ENCODE measurements at places on chromosomes 12 and 14.

- no peak for DNase-seq
Observed at GRCh38 chr14:53161758-53162435, 8.8 kb upstream of the DDHD1 start.

GRCh38 chr12:7219599-7220243, 30.2 kb downstream of the PEX5 start:
- peak; percentile 37 for DNase-seq

DNA sequence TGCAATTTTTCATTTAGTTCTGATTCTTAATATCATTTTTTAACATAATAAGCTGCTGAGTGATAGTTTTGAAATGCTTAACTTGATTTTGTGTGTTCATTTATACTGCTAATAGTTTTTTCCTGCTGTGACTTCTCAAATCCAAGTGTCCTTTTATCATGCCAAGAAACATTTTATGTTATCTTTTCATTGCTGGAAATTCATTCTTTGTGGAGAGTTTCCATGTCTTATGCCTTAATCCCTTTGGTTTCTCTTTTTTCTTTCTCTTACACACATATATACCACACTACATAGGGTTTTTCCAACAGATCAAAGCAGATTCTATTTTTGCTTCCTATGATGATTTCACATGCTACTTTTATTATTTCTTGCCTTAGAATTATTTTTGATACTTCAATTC, 981.1 kb downstream of the SLC6A15 start:
- no peak for DNase-seq

- DNase-seq: no peak
Observed at GRCh38 chr12:115338566-115339294, 654.8 kb upstream of the TBX3 start.

GRCh38 chr12:101933866-101934514, 56.6 kb downstream of the DRAM1 start:
- no peak for DNase-seq

DNA sequence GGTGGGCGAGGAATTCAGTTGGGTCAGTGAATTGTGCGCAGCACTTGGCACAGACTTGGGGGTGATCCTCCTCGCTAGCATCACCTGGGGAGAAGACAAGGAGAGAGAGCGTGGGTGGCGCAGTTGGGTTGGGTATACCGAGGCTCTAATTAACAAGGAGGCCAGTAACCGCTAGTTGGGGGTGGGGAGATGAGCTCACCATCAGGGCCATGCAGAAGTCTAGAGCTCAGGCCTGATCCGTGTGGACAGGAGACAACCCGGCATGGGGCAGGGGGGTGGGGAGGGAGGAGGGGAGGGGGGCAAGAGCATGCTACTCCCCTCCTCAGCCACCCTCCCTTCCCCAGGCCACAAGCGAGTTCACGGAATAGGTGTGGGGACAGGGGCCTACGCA, 580 bp downstream of the SALL2 start:
- DNase-seq: no peak

DNA sequence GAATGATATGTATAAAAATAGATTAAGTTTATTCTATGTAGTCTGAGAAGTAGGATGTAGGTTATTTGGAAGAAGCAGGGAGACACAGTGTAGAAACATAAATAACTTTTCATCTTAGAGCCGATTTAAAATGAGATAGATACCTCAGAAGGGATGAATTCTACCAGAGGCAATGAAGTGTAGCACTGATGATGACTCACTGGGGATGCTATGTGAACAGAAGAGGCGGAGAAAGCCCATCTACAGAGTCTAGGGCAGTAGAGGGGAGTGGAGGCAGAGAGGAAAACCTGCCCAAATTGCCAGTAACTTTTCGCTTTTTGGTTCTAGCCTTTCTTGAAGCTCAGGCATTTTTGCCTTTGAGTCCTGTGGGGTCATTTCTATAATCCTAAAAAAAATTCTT, 451.8 kb downstream of the ATP23 start:
- no peak for DNase-seq

DNA sequence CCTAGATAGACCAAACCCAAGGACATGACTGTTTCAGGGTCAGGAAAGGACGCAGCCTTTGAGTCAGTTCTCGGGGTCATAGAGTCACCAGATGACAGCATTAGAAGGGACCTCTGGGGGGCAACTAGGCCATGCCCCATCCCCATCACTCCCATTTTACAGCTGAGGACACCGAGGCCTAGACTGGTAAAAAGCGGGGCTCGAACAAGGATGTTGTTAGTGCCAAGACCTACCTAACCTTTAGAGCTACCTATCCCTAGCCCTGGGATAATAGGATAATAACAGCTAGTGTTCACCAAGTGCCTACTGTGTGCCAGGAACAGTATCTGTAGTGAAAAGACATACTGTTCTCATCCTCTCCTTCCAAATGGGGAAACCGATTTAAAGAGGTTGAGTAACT, 48.7 kb downstream of the PLEKHG3 start:
- no peak for DNase-seq

DNA sequence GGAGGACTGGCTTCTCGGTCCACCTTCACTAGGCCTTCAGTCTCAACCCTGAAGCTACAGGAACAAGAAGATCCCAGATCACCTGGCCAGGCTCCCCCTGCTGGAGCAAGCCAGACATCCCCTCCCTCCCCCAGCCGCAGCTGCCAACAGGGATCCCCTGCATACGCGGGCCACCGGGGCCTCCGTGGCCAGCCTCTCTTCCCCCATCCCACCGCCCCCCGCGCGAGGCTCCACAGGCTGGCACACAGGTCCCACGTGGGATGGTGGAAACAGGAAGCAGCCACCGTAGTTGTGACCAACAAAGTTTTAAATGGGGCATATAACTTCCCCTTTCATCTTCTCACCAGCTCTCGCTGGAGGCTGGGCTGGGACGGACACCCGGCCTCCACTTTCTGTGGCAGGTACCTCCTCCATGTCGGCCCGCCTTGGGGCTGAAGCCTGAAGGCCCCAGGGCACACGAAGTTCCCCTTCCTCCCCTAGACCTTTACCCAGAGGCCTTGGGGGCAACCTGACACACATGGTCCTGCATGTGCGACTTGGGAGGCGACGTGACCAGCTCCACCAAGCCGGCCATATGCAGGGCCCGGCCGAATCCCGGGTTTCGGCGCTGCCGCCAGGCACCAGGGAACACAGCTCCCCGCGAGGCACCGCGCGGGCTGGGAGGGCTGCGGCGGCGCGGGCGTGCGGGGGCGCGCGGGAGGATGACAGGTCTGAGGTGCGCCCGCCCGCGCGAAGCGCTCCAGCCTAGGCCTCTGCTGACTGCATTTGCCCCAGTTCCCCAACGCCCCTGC, 44.4 kb upstream of the PNMA1 start:
- DNase-seq: no peak

GRCh38 chr14:68695856-68696255, 97.0 kb downstream of the ZFP36L1 start:
- DNase-seq: no peak

- DNase-seq: peak; percentile 24
Observed at GRCh38 chr14:20697273-20698017, 8.9 kb downstream of the ANG start.

GRCh38 chr14:64506721-64507120, 2.2 kb downstream of the ZBTB1 start:
- no peak for DNase-seq

DNA sequence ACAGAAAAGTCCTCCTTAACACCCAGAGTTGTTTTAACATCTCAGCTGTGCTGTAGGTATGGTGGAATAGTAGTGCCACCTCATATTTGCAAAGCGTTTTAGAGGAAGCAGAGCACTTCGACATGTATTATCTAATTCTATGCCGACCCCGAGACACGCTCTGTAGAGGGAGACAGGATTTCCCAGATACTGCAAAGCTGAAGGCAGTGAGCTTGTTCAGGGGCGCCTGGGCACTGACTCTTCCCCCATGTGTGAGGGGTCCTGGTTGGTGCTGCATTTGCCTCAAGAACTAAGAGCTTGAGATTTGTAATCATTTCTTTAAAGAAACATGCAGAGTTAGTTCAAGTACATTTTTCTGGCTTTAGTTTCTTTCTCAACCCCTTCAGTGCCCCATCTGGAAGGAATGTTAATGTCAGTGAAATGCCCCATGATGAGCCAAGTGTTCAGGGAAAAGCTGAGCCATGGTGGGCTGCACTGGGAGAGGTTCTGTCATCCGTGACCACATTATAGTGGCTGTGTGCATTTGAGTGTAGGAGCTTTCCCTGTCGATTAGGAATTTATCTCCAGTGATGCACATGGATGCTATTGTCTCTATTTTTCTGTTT, 66.3 kb downstream of the MBIP start:
- DNase-seq: no peak

GRCh38 chr14:72169521-72169920, 237.3 kb downstream of the RGS6 start:
- no peak for DNase-seq

DNA sequence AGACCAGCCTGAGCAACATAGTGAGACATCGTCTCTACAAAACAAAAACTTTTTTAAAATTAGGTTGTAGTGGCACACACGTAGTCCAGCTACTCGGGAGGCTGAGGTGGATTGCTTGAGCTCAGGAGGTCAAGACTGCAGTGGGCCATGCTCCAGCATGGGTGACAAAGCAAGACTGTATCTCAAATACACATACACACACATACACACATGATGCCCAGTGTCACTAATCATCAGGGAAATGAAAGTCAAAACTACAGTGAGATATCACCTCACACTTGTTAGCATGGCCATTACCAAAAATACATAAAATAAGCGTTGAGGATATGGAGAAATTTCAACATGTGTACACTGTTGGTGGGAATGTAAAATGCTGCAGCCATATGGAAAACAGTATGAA, 33.2 kb upstream of the KICS2 start:
- DNase-seq: no peak

DNA sequence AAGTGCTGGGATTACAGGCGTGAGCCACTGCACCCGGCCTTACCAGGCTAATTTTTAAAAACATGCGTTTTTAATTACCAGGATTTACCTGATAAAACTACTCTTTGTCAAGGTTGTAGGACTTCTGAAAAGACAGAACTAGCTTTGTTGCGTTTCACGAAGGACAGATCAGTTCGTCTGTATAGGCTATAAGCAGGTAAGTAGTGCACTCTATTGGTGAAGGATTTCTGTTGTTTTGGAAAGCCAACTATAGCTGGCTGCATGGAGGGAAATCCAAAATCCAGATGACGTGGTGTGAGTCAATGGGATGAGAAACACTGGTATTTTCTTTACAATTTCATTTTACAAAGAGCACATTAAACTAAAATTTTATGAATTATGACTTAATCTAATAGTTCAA, 14.6 kb downstream of the GNPNAT1 start:
- no peak for DNase-seq

DNA sequence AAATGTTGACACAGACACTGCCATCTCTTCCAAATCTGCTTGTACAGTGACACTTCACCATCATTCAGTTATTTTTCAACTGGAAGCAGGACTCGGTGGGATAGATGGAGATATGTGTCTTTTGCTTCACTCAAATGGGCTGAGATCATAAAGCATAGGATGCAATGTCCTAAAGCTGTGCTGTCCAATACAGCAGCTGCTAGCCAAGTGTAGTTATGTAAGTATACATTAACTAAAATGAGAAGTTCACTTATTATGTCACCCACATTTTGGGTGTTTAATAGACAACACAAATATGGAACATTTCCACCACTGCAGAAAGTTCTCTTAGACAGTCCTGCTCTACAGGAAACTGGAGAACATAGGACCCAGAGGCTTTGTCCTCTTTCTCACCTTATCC, 43.6 kb downstream of the AREL1 start:
- no peak for DNase-seq

DNA sequence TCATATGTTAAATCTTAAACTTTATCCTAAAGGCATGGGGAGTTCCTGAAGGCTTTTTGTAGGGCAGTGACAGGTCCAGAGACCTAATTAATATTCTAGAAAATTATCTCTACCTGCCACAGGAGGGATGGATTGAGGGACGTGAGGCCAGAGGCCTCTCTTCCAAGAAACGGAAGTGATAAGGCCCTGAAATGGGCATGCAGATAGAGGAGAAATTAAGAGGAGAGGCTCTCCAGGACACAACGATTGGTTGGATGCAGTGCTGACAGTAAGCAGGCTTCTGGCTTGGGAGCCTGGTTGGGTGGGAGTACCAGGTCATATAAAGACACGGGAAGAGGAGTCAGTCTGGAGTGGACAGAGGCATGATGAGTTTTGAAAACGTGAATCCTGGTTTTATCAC, 3.1 kb upstream of the BORCS5 start:
- no peak for DNase-seq

DNA sequence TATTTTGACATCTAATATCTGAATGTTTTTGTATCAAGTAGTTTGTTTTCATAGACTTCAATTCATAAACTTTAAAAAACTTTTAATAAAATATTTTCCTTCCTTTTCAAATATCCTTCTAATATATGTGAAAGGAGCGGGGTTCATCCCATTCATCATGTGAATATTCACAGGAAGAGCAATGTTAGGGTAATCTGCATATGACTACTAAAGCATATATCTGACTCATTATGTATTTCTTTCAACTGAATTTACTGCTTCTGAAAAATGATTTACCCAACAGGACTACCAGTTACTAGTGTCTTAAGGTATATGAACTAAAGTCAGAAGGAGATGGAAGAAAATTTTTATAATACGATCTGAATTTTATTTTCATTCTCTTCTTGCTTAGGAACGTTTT, 30.5 kb downstream of the DHRS7 start:
- no peak for DNase-seq

- no peak for DNase-seq
Observed at GRCh38 chr14:81519200-81520011, 14.2 kb downstream of the SEL1L start.

- no peak for DNase-seq
Observed at GRCh38 chr12:9731393-9731792, 1.5 kb downstream of the CLECL1 start.

DNA sequence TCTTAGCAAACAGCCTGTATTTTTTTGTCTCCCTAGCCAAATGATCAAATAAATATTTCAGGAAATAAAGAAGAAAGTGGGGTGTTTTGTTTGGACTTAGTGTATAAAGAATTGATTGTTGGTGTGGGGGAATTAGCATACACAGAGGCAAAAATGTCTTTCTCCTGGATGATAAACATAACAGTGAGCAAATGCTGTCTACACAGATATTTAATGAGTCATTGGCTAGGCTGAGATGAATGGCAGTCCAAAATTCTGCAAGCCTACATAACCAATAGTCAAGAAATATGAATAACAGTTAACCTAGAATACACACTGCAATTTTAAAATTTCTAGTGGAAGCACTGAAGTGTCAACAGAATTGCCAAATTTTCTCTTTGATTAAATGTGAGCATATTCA, 35.8 kb downstream of the MYF5 start:
- no peak for DNase-seq

DNA sequence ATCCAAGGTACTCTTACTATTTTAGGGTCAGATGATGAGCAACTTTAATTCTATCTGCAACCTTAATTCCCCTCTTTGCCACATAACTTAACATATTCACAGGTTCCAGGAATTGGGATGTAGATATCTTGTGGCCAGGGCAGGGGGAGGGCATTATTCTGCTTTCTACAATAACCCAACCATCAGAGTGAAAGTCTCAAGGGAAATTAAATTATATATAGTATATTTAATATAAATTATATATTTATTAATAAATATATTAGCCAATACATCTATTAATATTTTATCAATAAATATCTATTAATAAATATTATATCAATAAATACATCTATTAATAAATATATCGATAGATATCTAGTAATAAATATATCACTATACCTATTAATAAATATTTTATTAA, 11.7 kb upstream of the RAB21 start:
- no peak for DNase-seq

GRCh38 chr12:130831246-130831645, 7.8 kb downstream of the STX2 start:
- no peak for DNase-seq

- no peak for DNase-seq
Observed at GRCh38 chr12:93197067-93197593, 180.6 kb upstream of the NUDT4 start.

Measured in fibroblast of skin of left quadriceps (primary cell).